Stimulated activated CD8-positive, alpha-beta memory T cell treated with anti-CD3 and anti-CD28 coated beads, Interleukin-4, amount 100 ng/mL, for 4 hours (primary cell): ENCODE measurements at places on chromosomes 12 and 14.

DNA sequence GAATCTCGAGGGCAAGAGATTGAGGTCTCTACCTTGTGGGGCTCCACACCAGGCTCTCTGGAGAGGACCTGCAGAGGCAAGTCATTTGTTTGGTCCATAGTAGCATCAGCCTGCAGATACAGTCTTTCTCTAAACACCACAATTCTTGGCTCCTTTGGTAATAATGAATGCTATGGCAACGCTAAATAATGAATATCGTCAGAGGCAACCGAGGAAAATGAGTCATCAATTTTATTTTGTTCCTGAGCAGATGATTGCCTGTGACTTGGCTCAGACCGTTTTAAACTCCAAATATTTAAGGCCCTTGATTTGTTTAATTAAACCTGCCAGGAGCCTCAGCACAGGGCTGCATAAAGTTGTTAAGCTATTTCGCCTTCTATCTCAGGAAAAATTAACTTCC, 924.1 kb upstream of the TMEM132C start:
- DNase-seq, result no peak

DNA sequence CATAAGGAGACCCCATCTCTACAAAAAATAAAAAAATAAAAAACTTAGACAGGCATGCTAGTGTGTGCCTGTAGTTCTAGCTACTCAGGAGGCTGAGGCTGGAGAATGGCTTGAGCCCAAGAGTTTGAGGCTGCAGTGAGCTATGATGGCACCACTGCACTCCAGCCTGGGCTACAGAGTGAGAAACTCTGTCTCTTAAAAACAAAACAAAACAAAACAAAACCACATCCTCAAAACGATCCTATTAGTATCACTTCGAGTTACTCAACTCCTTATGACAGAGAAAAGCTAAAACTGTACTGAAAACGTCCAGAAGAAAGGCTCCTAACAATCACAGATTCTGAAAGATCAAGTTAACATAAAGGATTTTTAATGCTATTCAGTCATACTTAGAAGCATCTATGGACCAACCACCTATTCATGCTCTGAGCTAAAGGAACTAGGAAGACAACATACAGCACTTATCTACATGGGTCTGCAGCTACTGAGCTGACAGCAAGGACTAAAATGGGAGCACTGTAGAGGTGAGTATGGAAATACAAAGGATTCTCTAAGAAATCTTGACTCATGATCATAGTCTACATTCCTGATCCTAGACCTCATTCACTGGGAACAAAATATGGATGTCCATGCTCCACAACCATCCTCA, 75.3 kb upstream of the DUSP6 start:
- DNase-seq, result no peak

GRCh38 chr14:73744874-73745529, 30.8 kb upstream of the PNMA1 start:
- no peak for DNase-seq

DNA sequence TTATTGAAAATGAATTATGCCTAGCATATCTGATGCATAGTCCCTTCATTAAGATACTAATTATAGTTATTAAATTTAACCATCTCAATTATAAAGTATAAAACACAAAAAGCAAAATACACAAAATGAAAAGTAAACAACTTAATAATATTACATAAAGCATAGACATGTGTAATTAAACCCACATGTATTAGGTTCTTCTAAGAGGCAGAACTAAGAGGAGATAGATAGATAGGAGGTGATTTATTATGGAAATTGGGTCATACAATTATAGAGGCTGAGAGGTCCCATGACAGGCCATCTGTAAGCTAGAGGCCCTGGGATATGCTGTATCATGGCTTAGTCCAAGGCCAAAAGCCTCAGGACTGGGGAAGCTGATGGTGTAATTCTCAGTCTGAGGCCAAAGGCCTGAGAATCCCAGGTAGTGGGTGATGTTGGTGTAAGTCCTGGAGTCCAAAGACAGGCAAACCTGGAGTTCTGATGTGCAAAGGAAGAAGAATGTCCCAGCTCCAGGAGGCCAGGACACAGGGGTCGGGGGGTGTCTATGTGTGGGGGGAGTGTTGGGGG, 953.3 kb downstream of the TRHDE start:
- DNase-seq, result no peak

- no peak for DNase-seq
These were observed 39.0 kb downstream of the ACTN1 start for GRCh38 chr14:68939893-68940613.
